ENCODE measurements at places on chromosomes 1 and 21. TPM values are rescaled to one million over a fixed set of nuclear protein-coding genes. Genes with fewer than 3 reads are reported as not detected.

- no peak overlapping the region for H3K27ac ChIP-seq
- H3K36me3 ChIP-seq = no peaks in the 10 kb centered on the region
- H3K4me1 ChIP-seq = no peaks in the 10 kb centered on the region
These were observed 290.5 kb downstream of the AJAP1 start for GRCh38 chr1:4944911-4945310.

- H3K4me3 ChIP-seq = no peak overlapping the region
- no peak for DNase-seq
- H3K36me3 ChIP-seq = peaks cover 2% of the 10 kb centered on the region
- H3K4me1 ChIP-seq = no peaks in the 10 kb centered on the region
- H3K27me3 ChIP-seq = no peaks in the 10 kb centered on the region
- no peak overlapping the region for H3K27ac ChIP-seq
These were observed 41.2 kb upstream of the MAGOH start for GRCh38 chr1:53279296-53280200.

- DNase-seq = no peak
- H3K36me3 ChIP-seq = peaks cover 5% of the 10 kb centered on the region
- peaks cover 97% of the 10 kb centered on the region for H3K27me3 ChIP-seq
- peaks cover 19% of the 10 kb centered on the region for H3K4me1 ChIP-seq
- no peak overlapping the region for H3K4me3 ChIP-seq
- H3K27ac ChIP-seq = no peak overlapping the region
These were observed 4.4 kb downstream of the TSPEAR start for GRCh38 chr21:44706706-44707581.

BTBD8 gene
- total RNA-seq = 3.3 TPM

GRCh38 chr1:96488777-96489176, 232.8 kb upstream of the PTBP2 start:
- H3K4me3 ChIP-seq = no peak overlapping the region
- no peak overlapping the region for H3K27ac ChIP-seq

DHDDS gene
- 39.5 TPM for total RNA-seq

DNA sequence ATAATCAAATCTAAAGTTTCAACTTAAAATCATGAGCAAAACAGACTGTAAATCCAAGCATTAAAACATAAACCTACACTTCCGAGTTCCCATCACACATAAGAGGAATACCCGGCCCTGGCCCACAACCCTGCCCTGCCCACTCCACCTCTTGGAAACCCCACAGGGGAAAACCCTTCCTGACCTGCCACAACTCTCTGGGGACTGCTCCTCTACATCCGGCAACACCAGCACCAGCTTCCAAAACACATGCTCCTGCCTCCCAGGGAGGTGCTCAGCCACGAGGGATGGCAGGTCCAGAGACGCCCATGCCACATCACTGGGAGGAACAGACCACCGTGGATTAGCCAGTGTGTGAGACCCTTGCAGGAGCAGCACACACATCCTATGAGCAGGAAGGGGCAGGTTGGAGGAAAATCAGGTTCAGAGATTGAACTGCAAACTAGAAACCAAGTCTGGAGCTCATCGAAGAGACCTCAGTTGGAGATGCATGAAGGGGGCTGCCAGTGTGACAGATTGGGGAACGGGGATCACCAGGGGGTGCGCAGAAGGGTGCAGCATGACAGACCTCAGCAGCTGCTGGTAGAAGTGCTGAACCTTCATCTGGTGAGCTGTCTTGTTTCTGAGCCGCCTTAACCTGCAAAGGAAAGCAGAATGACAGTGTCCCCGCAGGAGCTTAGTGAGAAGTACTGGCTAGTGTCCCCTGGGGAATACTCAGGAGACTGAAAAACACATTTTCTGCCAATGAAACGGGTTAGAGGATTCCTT, 25.8 kb upstream of the LSS start:
- H3K4me1 ChIP-seq = peaks cover 35% of the 10 kb centered on the region
- no peaks in the 10 kb centered on the region for H3K27me3 ChIP-seq
- peaks cover 10% of the 10 kb centered on the region for H3K36me3 ChIP-seq
- no peak for DNase-seq

Data from activated T-cell treated with anti-CD3 and anti-CD28 coated beads, Interleukin-2, amount 50 U/mL, for 72 hours (primary cell).